SK-N-SH (cell line): ENCODE measurements at places on chromosomes 13 and 19.

- DNase-seq: no peak
Measured at GRCh38 chr13:39675904-39676303, 20.4 kb downstream of the COG6 start.

DNA sequence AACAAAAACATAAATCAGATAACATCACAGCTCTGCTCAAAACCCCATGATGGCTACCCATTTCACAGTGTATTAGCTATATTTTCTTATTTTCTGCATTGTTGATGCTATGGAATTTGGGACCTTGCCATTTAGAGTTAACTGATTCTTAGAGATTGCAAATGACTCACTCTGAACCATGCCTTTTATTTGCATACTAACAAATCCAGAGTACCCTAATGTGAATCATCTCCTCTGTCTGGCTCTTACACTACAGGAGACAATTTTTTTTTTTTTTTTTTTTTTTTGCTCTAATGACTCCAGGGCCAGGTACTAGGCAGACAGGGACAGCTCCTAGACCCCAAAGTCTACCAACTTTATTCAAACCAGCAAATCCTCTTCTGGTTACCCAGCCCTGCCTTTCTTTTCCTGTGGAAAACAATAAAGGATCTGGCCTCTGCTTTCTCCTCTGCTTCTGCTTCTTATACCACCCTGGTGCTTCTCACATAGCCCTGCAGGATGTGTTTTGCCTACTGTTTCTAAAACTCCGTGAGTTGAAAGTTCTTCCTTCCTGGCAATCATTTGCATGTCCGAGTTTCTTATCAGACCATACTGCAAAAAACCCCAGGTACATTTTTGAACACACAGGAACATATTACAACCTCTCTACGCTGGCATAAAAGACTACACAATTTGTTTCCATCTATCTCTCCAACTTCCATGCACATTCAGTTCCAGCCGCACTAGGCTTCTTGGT, 10.6 kb upstream of the ZNF460 start:
- DNase-seq: peak; percentile 7

- DNase-seq: no peak
Measured at GRCh38 chr19:16579381-16579780, 7.2 kb upstream of the SLC35E1 start.

DNA sequence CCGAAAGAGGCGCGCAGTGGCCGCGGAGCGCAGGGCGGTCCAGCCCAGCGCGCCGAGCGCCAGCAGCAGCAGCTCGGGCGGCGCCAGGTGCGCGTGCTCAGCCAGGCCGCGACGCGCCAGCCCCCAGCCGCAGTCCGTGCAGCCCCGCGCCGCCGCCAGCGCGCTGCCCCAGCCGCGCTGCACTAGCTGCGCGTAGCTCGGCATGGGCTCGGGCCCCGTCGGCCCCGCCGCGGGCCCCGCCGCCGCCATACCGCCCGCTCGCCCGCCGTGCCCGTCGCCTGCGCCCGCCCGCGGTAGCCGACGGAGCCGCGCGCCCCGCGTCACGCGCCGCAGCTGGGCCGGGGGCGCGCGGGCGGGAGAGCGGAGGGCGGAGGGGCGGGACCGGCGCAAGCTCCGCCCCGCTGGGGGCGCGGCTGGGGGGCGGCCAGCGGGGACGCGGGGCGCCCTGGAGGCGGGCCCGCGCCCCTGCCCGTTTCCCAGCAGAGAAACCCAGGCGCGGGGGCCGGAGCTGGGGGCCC, at the start of gene CERS1:
Gene CERS1 (minus strand): TSS at position 335 of the 518 bp plus-strand sequence. CDS start 86 bp downstream, at position 249.
- DNase-seq: peak; percentile 95

GRCh38 chr13:33797622-33798021, 20.3 kb upstream of the RFC3 start:
- DNase-seq: no peak

- DNase-seq: no peak
Measured at GRCh38 chr19:21569494-21569865, 64.1 kb downstream of the ZNF429 start.

GRCh38 chr19:36514012-36514612, 14.0 kb downstream of the ZNF260 start:
- no peak for DNase-seq

DNA sequence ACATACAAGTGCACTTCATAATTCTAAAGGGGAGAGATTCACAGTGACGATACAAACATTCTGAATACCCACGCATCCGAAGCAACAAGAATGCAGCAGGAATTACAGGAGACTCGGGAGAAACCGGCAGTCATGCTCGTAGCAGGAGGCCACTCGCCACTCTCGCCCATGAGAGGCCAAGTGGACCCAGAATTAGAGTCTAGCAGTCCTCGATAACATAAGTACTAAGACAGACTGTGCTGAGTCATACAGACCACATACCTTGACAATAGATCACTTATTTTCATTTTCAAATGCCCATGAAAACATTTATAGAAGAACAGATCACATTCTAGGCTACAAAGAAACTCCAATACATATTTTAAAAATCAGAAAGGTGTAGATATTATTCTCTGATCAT, 299.1 kb upstream of the TSHZ3 start:
- DNase-seq: no peak

DNA sequence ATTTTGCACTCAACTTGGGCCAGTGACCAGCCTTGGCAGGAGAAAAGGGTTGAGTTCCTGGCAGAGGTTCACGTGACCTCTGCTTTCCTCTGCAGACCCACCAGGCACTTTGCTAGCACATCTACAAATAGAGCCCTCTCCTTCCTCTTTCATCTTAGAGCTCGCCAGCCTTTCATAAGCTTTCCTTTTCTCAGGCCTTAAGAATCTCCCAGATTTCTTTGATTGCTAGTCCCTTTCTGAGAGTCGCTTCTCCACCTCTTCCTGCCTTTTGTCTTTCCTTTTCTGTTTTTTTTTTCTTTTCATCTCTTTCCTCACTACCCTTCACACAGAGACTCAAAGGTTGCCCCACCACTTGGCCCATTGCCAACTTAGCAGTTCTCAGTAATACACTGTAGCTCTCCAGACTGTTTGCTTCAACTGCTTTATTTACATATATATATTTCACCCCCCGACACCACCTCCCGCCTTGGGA, 375.7 kb upstream of the SPRY2 start:
- no peak for DNase-seq

GRCh38 chr13:37163641-37164265, 58.3 kb upstream of the CSNK1A1L start:
- no peak for DNase-seq

- DNase-seq: no peak
Measured at GRCh38 chr19:2797280-2797679, 12.0 kb downstream of the THOP1 start.
